ENCODE measurements at places on chromosomes 2 and 18.

DNA sequence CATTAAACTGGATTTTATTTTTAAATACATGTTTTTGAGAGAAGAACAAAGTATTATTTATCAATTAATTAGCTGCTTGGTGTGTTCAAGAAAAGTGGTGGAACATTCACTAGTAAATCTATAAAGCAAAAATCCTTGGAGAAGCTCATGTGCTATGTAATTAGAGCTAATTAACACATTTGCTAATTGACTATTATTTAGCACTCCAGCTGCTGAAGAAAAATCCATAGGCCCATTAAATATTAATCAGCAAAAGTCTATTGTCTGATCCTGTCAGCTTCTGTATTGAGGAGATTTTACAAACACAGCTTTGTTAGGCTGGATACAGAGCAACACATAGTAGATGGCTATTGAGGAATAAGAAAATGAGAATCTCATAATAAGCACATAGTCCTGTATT, 336.1 kb downstream of the RBM43 start:
- ATAC-seq = no peak

DNA sequence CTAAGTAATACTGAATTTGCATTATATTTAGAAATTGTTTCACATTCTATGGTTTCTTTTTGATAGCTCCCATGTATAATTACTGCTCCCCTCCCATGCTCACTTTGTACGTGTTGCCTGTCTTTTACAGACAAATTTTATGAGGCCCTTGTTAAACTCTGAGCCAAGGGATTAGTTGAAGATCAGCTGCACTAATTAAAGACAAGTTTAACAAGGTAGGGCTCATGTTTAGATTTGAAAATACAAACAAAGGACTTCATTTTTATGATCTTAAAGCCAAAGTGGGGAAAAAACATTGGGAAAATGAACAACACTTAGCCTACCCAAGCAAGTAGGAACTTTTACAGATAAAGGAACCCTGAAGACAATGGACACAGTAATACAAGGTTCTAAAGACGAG, 46.2 kb downstream of the ARHGAP28 start:
- ATAC-seq = no peak

DNA sequence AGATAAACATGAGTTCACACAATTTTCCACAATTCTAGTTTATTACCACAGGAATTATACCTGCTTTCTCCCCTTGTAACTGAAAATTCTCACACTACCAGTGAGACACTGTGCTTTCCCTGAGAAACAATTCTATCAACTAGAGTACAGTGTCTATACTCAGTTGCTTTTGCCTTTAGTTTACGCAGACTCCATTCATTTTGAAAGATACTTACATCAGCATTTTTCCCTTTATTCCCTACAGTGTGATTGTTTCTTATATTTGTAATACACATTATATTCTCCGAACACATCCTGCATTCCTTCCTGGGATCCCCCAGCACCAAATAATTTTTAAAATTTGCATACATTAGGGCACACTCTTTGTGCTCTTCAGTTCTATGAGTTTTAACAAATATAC, 1455.5 kb downstream of the SUCLG1 start:
- no peak for ATAC-seq

GRCh38 chr2:178008636-178009289, 63.8 kb downstream of the PDE11A start:
- no peak for ATAC-seq

DNA sequence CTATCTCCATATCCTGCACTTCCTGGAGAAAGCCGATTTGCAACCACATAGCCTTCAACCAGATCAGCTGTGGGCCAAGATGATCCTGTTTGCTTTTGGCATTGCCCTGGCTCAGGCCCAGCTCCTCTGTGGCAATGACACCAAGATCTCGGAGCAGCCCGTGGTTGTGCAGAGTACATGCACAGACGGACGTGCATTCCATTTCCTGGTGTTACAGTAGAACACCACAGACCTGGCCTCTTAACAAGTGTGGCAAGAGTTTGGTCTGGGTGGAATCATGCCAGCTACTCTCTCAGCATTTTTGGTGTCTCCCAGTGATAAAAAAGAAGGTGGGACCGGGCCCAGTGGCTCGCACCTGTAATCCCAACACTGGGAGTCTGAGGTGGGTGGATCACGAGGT, 20.0 kb downstream of the MALT1 start:
- ATAC-seq = no peak

DNA sequence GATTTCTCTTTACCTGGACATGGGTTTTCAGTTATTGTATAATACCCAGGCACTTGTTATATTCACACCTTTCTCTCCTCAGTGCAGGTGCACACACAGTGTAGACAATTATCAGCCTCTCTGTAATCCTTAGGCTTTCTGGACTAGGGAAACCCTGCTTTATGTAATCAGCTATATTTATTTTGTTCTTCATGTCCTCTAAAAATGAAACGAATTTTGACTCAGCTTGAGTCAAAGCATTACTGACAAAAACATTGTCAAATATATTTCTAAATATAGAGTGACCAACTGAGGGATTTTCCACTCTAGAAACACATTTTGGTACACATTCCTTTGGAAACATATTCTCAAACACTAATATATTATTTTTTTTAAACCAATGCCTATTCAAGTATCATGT, 144.8 kb upstream of the GULP1 start:
- ATAC-seq = no peak

DNA sequence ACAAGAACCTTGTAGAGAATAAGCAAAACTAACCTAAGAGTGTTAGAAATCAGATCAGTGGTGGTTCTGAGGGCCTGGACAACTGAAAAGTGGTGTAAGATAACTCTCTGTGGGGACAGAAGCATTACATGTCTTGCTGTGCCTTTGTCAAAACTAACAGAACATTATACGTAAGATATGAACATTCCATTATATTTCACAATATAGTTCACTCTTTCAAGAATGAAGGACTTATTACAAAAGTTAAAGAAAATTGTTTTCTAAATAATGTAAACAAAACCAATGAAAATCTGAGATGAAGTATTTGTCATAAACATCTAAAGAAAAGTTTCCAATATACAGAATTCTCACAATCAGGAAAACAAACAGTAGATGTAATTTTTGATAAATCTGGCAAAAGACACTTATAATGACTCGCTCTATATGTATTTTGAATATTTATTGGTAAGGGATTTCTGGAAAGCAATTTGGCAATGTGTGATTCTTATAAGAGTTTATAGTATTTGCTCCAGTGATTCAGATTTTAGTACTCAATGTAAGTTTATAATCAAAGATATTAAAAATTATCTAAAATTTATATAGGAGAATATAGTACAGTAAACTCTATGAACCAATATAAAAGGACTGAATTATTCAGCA, 258.4 kb downstream of the CD226 start:
- ATAC-seq = no peak

GRCh38 chr2:41966431-41966893, 81.4 kb upstream of the PKDCC start:
- peak; percentile 85 for ATAC-seq

DNA sequence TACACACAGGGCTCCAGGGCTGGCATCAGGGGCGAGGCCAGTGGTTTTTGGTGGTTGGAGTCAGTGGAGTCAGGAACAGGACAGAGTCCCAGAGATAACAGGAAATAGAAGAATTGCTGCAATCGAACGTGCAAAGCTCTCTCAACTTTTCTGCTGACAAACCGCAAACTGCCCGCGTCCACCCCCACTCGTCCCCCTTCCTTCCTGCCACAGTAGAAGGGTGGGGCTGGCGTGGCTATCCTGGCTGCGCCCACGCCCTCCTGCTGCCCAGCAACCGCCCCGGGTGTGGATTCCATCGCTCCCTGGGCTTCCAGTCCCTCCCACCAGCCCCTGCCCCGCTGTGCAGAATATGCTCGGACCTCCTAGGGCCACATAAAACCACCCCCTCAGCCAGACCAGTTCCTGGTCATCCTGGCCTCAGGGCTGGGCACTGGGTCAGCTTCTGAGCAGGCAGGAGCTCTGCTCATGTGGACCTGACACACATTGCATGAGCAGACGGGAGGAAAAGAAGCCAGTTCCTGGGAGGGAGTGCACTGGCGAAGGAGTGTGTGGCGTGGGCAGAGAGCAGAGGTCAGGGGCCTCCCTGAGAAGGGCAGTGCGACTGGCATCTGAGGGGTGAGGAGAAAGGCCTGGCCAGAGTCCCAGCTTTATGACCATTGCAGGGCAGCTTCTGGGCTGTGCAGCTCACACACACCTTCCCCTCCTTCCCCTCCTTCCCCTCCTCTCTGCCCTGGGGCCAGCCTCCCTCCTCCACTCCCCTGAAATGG, 85.4 kb upstream of the ATG16L1 start:
- peak; percentile 70 for ATAC-seq

DNA sequence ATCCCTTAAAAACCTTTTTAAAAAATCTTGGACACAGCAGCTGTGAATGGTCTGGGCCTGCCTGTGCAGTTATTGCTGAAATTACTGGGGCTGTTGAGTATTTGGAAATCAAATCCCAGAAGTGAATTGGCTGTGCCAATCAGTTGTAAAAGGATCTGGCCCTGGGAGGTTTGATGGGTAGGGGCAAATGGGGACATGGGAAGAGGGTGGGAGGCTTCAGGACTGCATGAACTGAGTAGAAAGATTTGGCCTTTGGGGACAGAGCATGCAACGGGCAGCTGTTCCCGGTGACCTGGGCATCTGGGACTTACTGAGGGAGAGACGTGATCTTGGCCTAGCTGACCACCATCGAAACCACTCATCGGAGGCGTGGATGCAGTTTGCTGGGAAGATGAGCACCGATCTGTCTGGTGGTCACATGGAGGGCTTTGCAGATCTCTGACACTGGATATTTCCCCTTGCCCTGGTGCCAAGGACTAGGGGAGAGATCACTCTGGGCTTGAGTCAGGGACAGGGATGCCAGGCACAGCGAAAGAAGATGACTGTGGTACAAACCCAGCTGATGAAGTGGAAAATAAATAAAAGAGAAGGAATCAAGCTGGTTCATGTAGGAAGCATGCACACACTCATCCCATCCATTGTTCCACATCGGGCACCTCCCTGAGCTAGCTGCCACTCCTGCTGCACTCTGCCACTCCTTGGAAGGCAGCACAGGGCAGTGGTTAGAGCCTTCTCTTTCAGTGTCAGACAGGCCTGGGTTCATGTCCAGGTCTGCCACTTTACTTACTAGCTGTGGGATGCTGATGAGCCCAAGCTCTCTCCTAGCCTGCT, 58.4 kb downstream of the SEMA4F start:
- ATAC-seq = no peak

DNA sequence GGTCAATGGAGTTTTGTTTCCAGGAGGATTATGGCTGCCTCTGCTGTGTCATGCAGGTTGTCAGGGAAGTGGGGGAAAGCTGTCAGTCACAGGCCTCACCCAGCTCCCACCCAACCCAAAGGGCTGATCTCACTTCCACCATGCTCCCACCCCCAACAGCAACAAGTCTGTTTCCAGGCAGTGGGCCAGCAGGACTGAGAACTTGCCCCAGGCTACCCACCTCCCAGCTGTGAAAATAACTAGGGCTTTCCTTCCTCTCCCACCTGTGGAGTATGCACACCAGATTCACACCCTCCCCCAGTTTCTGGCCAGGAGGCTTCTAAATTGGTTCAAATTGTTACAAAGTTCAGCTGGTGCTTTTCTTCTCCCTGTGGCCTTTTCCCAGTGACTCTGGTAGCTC, 95.6 kb upstream of the ACVR1 start:
- no peak for ATAC-seq

GRCh38 chr2:64023485-64024258, 4.4 kb upstream of the VPS54 start:
- ATAC-seq = no peak

- no peak for ATAC-seq
These were observed 23.3 kb upstream of the EXOC6B start for GRCh38 chr2:72849138-72849462.

- no peak for ATAC-seq
These were observed 479.6 kb downstream of the STK39 start for GRCh38 chr2:167767830-167768229.

DNA sequence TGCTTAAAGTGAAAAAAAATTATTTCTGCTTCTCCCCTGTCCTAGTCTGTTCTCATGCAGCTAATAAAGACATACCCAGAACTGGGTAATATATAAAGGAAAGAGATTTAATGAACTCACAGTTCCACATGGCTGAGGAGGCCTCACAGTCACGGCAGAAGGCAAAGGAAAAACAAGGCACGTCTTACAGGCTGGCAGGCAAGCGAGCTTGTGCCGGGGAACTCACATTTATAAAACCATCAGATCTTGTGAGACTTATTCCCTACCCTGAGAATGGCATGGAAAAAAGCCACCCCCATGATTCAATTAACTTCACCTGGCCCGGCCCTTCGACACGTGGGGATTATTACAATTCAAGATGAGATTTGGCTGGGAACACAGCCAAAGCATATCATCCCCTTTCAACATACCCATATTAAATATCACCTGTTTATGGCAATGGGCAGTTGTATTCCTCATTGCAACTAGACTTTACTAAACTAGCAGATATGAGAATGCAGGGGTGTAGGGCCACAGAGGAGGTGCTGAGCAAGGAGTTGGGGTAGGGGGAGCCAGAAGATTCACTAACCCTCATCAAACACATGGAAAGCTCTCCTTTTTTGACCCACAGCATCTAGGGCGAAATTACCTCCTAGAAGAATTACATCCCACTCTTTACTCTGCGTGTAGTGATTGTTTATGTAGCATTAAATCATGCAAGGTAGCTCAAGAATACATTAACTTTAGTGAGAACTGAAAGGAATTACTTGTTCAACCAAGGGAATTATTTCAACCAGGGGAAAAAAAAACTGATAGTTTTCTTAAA, 183.3 kb upstream of the DOK6 start:
- no peak for ATAC-seq

GRCh38 chr2:13005761-13006335, 289.1 kb downstream of the TRIB2 start:
- no peak for ATAC-seq

- no peak for ATAC-seq
These were observed 90.4 kb downstream of the PTRHD1 start for GRCh38 chr2:24702800-24703199.

GRCh38 chr2:125456693-125457363, 1199.1 kb upstream of the GYPC start:
- no peak for ATAC-seq

GRCh38 chr18:2994020-2994589, 18.8 kb downstream of the LPIN2 start:
- ATAC-seq = no peak

GRCh38 chr2:42922293-42922692, 129.9 kb upstream of the HAAO start:
- no peak for ATAC-seq

DNA sequence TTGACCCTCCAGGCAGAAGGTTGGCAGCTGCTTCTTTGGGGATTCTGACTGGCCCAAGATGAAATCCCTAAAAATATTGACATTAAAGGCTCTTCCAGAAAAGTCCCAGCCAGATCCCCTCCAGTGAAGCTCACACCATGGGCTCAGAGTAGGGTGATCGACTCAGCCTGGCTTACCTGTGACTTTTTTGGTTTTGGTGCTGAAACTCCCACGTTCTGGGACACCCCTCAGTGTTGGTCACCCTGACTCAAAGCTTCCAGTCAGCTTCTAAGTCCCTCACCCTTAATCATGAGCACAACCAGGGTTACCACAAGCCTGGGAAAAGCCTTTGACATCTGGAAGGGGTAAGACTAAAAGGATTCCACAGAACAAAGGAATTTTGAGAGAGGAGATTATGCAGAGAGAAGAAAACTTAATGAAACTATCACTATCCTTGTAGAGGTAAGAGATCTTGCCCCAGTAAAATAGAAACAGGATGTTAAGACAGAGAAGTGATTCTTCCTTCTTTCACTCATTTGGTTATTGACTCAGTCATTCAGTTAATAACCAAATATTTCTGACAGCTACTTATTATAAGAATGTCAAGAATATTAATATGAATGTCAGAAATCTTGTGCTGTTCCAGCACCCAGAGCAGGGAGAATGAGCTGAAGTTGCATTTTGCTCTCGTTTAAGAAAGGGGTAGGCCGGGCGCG, 66.8 kb upstream of the SEC11C start:
- no peak for ATAC-seq

Data from gastroesophageal sphincter (tissue), 4 donors.